Globus pallidus (tissue), 1 donor: ENCODE measurements at places on chromosomes 4 and X.

GRCh38 chrX:149867488-149867887 is 13.5 kb upstream of the MAGEA8 start:
- no peak for DNase-seq

DNA sequence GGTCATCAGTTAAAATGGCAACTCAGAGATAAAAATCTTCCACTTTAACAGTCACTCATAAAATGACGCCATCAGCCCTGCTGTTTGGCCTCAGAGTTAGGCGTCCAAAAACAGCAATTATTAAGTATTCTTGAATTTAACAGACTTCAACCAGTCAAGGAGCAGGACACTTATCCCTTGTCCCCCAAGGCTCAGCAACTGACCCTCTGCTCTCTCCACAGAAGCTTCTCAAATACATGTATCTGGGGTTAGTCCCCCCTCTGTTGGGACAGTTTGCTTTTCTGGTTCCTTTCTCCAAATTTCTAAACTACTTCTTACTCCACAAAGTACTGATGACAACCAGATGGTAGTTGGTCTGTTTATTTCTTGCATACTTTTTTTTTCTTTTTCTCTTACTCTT is 54.4 kb downstream of the SOD3 start:
- DNase-seq: no peak

GRCh38 chr4:177177541-177178081 is 132.1 kb upstream of the NEIL3 start:
- DNase-seq: no peak

DNA sequence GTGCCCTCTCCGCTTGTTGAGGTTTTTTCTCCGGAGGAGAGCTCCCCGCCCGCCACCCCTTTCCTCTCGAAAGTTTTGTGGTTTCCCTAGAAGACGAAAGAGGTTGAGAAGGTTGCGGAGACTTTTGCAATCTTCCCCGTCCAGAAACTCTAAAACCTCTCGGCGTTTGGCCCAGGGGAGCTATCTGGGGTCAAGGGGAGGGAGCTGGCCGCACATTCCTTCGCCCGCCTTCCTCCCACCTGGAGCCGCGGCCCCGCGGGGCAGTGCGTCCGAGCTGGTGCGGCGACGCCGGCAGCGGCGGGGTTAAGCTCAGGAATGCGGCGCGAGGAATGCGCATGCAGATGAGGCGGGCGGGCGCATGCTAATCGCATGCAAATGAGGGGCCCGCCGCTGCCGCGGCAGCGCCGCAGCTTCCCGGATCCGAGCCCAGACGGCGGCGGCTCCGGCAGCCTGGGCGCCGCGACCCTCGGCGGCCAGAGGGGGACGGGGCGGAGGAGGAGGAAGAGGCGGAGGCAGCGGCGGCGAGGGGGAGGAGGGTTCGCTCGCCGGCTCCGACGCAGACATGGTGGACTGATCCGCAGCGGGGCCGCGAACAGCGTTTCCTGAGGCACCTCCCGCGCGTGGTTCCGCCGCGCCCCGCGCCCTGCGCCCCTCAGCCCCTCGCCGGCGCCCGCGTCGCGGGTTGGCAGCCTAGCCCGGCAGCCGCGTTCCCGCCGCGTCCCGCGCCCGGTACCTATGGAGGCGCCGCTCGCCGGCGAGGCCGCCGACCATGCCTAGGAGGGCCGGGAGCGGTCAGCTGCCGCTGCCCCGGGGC is at the start of gene WWC2:
Gene WWC2, plus strand, starts transcription at position 535 of the 814 bp plus-strand sequence. Its CDS starts 235 bp downstream, at position 770.
- peak; percentile 78 for DNase-seq

GRCh38 chrX:153381684-153382532 is 19.2 kb downstream of the PNMA6E start:
- peak; percentile 20 for DNase-seq

- DNase-seq: no peak
These were observed 122.2 kb downstream of the SHROOM4 start for GRCh38 chrX:50691820-50692219.

DNA sequence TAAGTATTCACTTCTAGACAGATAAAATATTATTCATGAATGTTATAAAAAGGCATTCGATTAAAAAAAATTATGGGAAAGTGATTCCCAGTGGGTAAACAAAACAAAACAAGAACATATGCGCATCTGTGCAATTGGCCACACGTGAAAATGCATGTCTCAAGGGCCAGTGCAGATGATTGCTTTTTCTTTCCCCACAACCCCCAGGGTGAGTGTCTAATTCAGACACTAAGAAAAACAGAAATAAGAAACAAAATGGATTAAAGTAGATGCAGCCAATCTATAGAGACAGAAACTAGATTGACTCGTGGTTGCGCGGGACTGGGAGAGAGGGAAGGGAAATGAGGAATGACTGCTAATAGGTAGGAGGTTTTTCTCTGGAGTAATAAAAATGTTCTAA is 49.5 kb downstream of the GPM6A start:
- no peak for DNase-seq

DNA sequence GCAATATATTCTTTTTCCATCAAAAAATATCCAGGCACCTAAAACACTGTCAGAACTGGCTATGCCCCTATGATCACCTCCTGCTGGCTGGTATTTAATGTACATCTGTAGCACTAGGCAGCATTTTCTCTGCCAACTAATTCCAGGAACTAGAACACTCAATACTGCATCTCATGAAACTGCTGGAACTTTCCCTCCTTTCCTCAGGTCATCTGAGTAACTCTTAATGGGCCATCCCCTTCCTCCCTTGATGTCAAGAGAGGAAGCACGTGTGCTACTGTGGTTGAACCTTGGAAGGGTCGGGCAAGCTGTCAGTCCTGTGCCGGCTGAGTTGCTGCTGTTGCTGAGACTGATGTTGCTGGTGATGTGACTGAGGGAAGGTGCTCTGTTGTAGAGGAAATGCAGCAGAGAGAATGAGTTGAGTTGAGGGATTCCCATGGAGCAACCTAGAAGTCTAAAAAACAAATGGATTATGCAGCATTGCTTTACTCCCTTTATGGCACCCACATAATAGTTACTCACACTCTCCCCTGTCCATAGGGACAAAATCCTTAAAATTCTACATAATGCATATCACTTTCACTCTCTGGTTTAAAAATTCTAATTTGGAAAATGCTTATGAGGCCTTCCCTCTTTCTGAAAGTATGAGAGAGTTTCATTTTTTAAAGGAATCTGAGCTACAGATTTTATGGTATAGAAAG is 39.5 kb downstream of the TMEM165 start:
- DNase-seq: no peak

GRCh38 chrX:16924631-16925480 is 21.6 kb upstream of the REPS2 start:
- DNase-seq: no peak

DNA sequence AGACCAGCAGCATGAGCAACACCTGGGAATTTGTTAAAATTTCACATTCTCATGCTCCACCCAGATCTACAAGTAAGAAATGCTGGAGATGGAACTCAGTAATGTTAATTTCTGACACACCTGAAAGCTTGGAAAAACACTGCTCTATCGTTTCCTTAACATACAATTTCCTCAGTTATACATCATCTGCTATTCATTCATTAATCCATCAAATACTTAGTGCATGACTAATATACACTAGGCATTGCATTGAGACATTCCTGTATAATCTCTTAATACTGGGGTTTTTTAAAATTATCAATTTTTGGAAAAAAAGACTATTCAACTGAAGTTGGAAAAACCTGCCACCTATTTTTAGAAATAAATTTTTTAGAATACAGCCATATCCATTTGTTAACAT is 106.1 kb downstream of the CHM start:
- DNase-seq: no peak

- DNase-seq: no peak
These were observed 421.9 kb upstream of the TENM3 start for GRCh38 chr4:181821039-181822004.

- DNase-seq: no peak
These were observed 160.4 kb downstream of the FRAS1 start for GRCh38 chr4:78217557-78217956.

GRCh38 chr4:112130906-112131305 is 14.3 kb upstream of the FAM241A start:
- DNase-seq: no peak

GRCh38 chr4:56077676-56078075 is 128.9 kb downstream of the CEP135 start:
- no peak for DNase-seq

- DNase-seq: no peak
These were observed 37.4 kb upstream of the PACRGL start for GRCh38 chr4:20662851-20663250.

DNA sequence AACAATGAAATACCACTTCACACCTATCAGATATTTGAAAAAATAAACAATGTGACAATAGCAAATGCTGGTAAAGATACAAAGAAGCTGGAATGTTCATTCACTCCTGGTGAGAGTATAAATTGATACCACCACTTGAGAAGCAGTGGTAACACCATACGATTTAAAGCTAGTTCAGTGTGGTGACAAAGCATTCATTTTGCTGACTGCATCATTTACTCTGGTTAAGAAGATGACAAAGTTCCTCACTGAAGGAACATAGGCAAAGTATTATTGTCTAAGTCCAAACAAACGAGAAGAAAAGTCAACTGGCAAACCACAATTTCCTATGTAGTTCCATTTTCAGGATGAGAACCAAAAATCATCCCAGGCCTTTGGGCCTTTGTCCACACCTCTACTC is 102.5 kb downstream of the GEMIN8 start:
- DNase-seq: no peak

DNA sequence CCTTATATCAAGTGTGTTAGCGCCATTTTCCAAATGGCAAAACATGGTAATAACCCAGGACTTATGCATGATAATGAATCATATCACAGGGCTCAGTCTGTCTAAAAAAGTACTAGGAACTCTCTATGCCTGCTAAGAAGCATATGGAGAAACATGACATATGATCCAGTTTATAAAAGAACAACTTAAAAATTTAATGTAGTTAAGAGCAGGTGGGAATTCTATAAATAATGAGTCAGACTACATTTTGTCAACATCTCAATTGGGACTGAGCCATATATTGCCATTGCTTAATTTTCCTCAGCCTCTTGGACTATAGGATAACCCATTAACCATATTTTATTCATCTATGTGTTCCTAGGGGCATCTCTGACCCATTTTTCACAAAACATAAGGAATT is 360.4 kb upstream of the AGA start:
- no peak for DNase-seq

GRCh38 chr4:23819041-23819511 is 70.8 kb downstream of the PPARGC1A start:
- no peak for DNase-seq

DNA sequence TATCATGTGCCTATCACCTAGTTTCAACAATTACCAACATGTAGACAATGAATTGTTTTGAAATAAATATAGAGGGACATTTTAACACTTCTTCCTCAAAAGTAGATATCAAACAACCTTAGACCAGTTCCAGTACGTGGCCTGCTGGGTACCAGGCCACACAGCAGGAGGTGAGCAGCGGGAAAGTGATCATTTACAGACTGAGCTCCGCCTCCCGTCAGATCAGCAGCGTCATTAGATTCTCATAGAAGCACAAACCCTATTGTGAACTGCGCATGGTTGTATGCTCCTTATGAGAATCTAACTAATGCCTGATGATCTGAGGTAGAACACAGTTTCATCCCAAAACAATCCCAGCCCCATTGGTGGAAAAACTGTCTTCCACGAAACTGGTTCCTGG is 6.5 kb downstream of the BBS7 start:
- DNase-seq: no peak

GRCh38 chr4:20480165-20480947 is 219.9 kb upstream of the PACRGL start:
- DNase-seq: no peak

GRCh38 chr4:5166377-5166776 is 115.1 kb downstream of the STK32B start:
- no peak for DNase-seq

GRCh38 chr4:159035570-159035969 is 67.3 kb upstream of the RAPGEF2 start:
- DNase-seq: no peak

DNA sequence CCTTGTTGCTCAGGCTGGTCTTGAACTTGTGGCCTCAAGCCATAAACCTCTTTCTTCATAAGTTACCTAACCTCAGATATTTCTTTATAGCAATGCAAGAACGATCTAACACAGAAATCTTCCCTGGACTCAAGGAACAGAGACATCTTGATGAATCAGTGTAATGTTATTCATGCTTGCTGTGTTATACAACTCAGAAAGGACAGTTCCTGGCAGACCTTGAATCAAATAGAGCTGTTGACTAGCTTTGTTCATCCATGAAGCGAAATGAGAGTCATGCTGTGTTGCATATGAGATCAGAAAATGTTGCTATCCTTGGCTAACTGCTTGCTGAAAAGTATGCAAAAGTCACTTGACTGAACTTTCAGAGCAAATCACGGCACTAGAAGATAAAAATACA is 72.6 kb upstream of the ARHGAP24 start:
- DNase-seq: no peak

GRCh38 chr4:150699599-150699998 is 117.6 kb downstream of the MAB21L2 start:
- no peak for DNase-seq

- no peak for DNase-seq
These were observed at the start of gene TACR3 for GRCh38 chr4:103719830-103720207. Gene TACR3 (minus strand): TSS chr4:103719985. CDS start chr4:103719675, 310 bp downstream.

- no peak for DNase-seq
These were observed 116.1 kb downstream of the EVC2 start for GRCh38 chr4:5592272-5592671.

DNA sequence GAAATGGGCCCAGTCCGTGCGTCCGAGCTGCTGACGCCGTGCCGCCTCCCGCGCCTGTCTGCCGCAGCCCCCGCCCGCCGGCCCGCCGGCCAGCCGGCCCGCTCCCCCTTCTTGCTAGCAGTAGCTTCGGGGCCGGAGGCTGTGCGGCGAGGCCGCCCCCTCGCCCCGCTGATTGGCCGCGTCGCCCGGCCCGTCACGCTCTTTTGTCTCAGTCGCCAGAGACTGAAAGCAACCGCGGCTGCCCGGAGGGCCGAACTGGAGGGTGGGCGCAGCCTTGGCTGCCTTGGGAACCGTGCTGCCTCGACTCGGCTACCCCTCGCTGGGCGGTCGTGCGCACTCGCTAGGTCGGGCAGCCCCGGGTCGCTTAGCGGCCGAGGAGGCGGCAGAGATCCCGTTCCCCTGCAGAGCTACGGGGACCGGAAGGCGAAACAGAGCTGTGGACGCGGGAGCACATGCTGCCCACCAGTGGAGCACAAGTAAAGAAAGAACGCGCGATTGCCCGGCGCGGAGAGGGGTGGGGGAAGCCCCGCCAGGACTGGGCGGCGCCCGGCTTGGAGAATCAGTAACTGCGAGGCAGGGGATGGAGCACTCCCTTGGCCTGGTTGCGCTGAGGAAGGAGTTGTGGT is at the start of gene ZCCHC18:
Gene ZCCHC18, plus strand, starts transcription at position 198 of the 626 bp plus-strand sequence. CDS start 1,589 bp downstream, outside the sequence.
- DNase-seq: peak; percentile 47

DNA sequence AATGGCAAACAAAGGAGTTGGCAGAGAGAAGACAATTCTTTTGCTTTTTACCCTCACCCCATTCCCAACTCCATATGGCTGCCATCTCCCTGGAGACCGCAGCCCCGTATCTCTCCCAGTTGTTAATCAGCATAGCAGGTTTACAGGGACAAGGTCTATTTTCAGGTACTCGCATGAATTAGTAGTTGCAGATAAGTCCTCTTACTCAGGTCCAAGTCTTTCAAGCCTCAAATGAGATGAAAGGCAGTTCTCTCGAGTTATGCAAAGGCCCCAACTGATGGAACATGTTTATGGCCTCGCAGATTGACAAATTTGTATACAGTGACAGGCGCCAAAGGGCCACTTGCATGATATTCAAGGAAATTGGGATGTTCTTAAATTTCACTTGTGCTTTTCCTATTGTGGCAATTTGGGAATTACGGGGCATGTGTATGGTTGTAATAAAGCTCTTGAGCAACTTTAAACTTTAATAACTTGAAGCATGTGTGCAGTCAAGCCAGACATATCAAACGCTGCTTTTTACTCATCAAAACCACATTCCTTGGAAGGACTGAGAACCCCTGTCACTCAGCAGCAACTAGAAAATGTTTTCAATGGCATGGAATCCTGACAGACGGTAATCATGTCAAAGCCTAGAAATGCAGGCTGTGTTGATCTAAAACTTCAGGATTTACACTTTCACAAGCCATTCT is 45.1 kb downstream of the KDR start:
- no peak for DNase-seq
